ENCODE measurements at places on chromosomes 5 and 9.

- no peak for DNase-seq
Measured at GRCh38 chr9:104279535-104280177, 185.5 kb downstream of the SMC2 start.

DNA sequence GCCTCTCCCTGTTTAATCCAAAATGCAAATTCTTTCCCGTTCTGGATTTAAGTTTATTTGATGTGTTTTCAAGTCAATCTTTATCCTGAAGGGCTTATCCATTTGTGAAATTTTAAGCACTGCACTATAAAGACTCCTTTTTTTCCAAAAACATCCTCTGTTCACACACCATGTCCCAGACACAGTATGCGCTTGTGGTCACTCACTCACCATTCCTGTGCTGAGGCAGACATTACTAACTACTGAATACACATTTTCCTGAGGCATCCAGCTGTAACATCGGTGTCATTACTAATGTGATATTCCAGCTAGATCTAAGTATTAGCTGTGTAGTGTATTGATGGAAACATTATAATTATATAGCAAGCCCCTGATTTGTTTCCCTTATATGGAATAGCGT, 298.4 kb downstream of the KCTD16 start:
- DNase-seq = no peak

DNA sequence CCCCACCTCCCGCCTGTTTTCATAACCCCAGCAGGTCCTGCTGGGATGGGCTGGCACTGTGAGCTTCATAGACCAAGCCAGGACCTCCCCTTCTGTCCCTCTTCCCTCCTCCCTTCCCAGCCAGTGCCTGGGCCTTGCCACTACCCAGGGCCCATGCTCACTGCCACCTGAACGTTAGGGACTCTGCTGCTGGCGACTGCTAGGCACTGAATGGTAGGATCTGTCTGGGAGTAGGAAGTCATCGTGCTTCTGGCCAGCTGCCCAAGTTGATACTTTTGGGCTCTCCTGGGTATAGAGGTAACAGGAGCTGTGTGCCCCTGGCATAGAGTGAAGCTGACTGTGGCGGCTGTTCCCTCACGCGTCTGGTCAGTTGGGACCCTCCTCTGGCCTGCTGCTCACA, 8.4 kb downstream of the TRIM41 start:
- DNase-seq = no peak

DNA sequence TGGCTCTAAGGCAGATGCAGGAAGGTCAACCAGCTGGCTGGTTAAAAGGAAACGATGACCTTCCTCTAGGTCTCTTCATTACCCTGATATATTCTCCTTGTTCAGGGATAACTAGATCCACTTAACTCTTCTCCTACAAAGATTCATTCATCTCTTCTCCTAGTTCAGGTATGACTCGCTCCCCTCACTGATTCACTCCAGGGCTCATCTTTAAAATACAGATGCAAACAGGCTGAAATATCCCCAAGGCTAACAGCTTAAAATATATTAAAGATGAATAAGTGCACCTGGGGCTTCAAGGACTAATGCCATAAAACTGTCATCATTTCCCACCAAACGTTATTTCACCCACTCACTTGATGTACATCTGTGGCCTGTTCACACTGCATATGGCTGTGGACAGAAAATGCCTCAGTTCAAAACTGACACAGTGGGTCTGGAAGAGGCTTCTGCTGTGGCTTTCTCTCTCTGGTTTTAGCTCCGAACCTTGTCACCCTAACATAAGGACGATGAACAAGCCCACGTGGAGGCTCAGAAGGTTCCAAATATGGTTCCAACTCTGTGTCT, 366.9 kb downstream of the DEPDC1B start:
- no peak for DNase-seq

- no peak for DNase-seq
Measured at GRCh38 chr5:111548348-111548950, 36.1 kb upstream of the STARD4 start.

DNA sequence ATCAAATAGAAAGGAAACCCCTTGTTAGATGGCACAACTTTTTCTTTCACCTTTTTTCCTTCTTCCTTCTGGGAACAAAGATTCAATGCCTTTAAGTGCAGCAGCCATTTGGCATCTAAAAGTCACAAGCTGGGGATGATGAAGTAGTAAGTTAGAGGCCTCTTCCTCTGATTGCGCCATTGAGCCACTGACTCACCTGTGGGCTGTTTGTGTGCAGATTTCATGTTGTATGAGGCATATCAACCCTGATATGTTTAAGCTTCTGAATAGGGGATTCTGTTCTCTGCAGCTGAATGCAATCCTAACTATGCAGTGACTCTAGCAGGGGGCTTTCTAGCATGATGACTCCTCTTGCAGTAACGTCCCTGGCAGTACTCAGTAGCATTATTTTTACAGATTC, 599.9 kb downstream of the CSNK1G3 start:
- no peak for DNase-seq

DNA sequence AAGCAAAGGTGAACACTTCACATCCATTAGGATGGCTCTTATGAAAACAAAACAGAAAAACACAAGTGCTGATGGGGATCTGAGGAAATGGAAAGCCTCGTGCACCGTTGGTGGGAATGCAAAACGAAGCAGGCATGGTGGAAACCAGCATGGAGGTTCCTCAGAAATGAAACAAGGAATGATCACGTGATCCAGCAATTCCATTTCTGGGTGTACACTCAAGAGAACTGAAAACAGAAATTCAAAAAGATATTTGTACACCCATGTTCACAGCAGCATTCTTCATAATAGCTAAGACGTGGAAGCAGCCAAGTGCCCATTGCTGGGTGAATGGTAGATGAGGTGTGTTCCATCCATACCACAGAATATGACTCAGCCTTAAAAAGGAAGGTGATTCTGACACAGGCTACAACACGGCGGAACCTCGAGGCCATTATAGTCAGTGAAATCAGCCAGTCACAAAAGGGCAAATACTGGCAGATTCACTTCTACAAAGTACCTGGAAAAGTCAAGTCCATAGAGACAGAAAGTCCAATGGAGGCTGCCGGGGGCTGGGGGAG, 87.2 kb upstream of the RAPGEF1 start:
- no peak for DNase-seq
